ENCODE measurements at places on chromosomes 2 and 18. TPM values are rescaled to one million over a fixed set of nuclear protein-coding genes. Genes with fewer than 3 reads are reported as not detected.

The TMEM150A gene
- total RNA-seq: 13.7 TPM

The GPR55 gene
- 0.20 TPM for total RNA-seq

The KCNK3 gene
- total RNA-seq: 1.1 TPM

- DNase-seq: no peak
Measured at GRCh38 chr2:157322432-157322831, 3.2 kb downstream of the ERMN start.

DNA sequence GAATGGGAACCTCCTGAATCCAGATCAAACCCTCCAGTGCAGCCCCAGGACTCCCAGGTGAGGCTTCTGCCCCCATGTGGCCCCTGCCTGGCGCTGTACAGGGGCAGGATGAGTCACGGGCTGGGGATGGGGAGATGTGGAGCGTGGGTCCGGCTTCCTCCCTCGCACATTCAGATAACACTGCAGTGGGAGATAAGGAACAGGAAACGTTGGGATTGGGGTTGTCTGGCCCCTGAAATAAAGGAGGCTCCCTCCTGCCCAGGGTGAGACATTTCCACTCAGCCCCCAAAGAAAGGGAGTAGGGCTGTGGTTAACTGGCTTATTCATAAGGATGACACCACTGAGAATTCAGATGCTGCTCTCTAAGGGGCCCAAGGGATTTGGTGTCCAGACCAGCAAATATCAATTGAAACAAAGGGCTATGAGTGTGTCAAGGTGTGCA, 30.7 kb downstream of the IGFBP5 start:
- no peak for DNase-seq

GRCh38 chr2:157056200-157056676, 201.3 kb upstream of the GALNT5 start:
- DNase-seq: no peak

GRCh38 chr2:113178891-113179290, 5.1 kb downstream of the PSD4 start:
- no peak for DNase-seq

- DNase-seq: no peak
Measured at GRCh38 chr18:58484989-58485981, 143.6 kb downstream of the ALPK2 start.

All from ovary (tissue), 10 donors.